Stimulated activated CD4-positive, alpha-beta T cell treated with anti-CD3 and anti-CD28 coated beads, Interleukin-15, amount 100 ng/mL, for 1 hour (primary cell): ENCODE measurements at places on chromosomes 1 and 21.

DNA sequence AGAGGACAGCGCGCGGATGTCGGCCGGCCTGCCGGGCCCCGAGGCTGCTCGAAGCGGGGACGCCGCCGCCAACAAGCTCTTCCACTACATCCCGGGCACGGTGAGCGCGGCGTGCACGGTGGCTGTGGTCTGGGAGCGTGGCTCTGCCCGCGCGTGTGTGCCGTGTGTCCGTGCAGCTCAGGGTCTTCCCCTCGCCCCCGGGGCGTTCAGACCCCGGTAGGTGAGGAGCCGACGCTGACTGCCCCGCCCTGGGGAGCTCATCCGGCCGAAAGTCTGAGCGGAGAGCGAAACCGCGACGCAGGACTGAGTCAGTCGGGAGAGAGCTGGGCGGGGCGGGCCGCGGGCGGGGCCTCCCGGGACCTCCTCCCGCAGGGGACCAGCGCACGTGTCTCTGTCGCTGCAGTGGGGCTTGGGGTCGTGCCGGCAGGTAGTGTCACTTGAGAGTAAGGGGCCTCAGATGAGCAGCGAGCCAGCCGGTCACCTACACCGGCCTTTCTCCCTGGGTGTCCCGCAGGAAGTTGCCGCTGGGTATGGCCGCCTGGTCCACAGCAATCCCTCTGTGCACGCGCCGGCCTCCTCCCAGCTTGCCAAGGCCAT lies 520 bp downstream of the PLEKHN1 start:
- DNase-seq: peak; percentile 85

- no peak for DNase-seq
Measured at GRCh38 chr1:112563341-112563740, 54.6 kb downstream of the WNT2B start.

DNA sequence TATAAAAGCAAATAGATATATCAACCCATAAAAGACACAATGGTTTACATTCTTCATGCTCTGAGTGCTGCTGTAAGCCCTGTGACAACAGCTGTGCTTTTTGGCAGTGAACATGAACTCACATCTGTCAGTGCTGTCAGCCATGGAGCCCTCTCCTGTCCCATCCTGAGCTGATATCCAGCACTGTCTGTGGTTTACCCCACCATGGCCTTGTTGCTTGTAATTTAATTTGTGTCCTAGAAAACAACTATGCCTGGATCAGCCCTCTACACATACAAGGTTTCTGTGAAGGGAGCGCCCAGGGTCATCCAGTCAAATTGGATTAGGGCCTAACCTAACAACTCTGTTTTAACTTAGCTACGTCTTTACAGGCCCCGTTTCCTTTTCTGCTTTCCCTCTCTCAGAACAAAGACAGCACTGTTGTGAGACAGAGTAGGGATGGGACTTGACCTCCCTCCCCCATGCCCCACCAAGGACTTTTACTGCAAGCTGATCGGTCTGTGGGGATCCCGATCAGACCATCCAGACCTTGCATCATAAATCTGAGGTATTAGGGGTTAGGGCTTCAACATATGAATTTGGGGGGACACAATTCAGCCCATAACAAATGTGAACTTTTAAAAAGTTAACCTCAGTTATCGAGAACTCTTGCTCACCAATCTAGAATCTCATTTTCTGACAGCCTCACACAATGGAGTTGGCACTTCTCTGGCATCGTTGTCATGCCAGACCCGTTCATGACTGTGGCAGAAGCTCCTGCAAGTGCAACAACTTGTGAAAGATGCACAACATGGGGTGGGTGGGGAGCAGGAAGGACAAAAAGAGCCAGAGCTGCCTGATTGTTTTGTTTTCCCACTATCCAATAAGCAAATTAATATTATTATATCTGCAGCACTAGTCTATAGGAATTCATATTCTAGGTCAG lies 16.4 kb upstream of the SLC44A3 start:
- DNase-seq: no peak

DNA sequence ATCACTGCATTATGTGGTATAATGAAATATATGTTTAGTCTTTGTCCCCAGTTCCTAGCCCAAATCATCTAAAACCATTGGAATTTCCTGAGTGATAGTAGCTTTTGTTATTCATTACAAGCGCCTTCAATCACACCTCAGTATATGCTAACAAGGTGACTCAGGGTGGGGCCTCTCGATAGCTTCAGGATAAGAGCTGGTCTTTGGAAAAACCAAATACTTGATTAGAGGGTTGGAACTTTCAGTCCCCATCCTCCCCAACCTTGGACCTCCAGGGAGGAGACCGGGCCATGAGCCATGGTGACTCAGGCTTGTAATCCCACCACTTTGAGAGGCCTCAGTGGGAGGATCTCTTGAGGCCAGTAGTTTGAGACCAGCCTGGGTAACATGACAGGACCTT lies 5.1 kb upstream of the BRDT start:
- no peak for DNase-seq

DNA sequence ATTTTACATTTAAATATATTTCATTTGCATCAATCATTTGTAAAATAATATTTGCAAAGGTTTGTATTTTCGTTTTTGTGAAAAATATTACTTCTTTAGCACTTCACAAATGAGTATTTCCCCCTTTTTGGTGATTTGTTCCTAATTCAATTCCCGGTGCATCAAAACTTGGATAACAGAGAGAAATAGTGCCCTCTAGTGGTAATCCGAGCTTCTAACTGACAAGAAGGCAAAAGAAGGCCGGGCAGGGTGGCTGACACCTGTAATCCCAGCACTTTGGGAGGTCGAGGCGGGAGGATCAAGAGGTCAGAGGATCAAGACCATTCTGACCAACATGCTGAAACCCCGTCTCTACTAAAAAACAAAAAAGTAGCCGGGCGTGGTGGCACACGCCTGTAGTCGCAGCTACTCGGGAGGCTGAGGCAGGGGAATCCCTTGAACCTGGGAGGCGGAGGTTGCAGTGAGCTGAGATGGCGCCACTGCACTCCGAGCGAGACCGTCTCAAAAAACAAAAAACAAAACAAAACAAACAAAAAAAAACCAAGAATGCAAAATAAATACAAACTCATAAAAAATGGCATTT lies 137.7 kb downstream of the COL11A1 start:
- no peak for DNase-seq

- no peak for DNase-seq
Measured at GRCh38 chr1:180521474-180522212, 19.3 kb upstream of the ACBD6 start.

DNA sequence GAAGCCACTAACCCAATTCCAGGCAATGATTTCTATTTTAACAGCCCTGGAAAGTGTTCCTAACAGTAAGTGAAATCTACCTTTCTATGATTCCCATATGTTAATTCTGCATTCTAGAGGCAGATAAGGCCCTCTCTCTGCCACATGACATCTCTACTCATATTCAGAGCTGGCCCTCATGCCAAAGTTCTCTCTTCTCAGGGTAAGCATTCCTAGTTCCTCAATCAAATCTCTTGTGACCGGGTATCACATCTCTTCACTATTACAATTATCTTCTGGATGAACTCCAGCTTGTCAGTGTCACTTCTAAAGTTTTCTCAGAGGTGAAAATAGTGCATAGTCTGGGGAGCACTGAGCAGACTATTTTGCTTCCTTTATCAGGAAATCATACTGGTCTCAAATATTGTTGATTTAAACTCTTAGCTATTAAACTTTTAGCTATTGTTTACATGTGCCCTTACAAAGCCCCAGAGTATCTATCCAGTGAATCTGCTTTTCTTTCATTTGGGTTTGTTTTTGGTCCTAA lies 66.4 kb upstream of the TNFSF18 start:
- no peak for DNase-seq

- DNase-seq: no peak
Measured at GRCh38 chr1:159800177-159800930, 1.8 kb upstream of the FCRL6 start.
